Neural progenitor cell (in vitro differentiated cells): ENCODE measurements at places on chromosomes 5 and 9. TPM values are rescaled to one million over a fixed set of nuclear protein-coding genes. Genes with fewer than 3 reads are reported as not detected.

Gene FBP1
- 0.31 TPM in 1 of 2 replicates, not detected in the other for total RNA-seq

Gene EMB
- total RNA-seq: 28.0 and 40.6 TPM in 2 replicates

Gene TMEM232
- total RNA-seq: 2.0 and 5.2 TPM in 2 replicates

Gene GCNT4
- 0.17 and 0.25 TPM in 2 replicates for total RNA-seq

Gene AGXT2
- total RNA-seq: not detected in 2 replicates

Gene EDIL3
- total RNA-seq: 7.8 and 13.8 TPM in 2 replicates

Gene IFNK
- not detected in 2 replicates for total RNA-seq

Gene STXBP1
- total RNA-seq: 12.0 and 23.1 TPM in 2 replicates

Gene ZNF483
- total RNA-seq: 26.9 and 30.7 TPM in 2 replicates

Gene PCDHB9
- 3.1 and 4.6 TPM in 2 replicates for total RNA-seq

Gene CSF1R
- total RNA-seq: not detected in 2 replicates

Gene ITGA1
- 2.2 and 3.9 TPM in 2 replicates for total RNA-seq

Gene IFNB1
- not detected in 2 replicates for total RNA-seq

Gene RAPGEF6
- 15.4 and 18.1 TPM in 2 replicates for total RNA-seq

Gene EGR1
- 25.1 and 31.3 TPM in 2 replicates for total RNA-seq

Gene WNT8A
- total RNA-seq: 0.25 TPM in 1 of 2 replicates, not detected in the other

Gene RAD23B
- 149 and 178 TPM in 2 replicates for total RNA-seq

Gene PCDHGA7
- total RNA-seq: 0.81 and 1.1 TPM in 2 replicates

Gene SVEP1
- 0.56 and 0.74 TPM in 2 replicates for total RNA-seq

Gene SPATA6L
- total RNA-seq: 0.99 TPM in 1 of 2 replicates, not detected in the other

Gene SKIC3
- total RNA-seq: 101 and 132 TPM in 2 replicates

Gene SLC1A1
- total RNA-seq: 12.5 and 16.2 TPM in 2 replicates

Gene CPLANE1
- 22.7 and 23.4 TPM in 2 replicates for total RNA-seq

Gene SPATA31A3
- total RNA-seq: not detected in 2 replicates

Gene PTPRD
- 118 and 136 TPM in 2 replicates for total RNA-seq

Gene MSX2
- 0.30 and 0.93 TPM in 2 replicates for total RNA-seq

Gene SPAG8
- 1.3 and 1.6 TPM in 2 replicates for total RNA-seq

Gene RNF183
- 0.09 and 0.28 TPM in 2 replicates for total RNA-seq

Gene OBP2B
- total RNA-seq: not detected in 2 replicates

Gene PBX3
- 71.7 and 99.5 TPM in 2 replicates for total RNA-seq

Gene GHR
- total RNA-seq: 0.07 and 0.28 TPM in 2 replicates

Gene WNK2
- 6.2 and 16.7 TPM in 2 replicates for total RNA-seq

Gene CDH6
- total RNA-seq: 17.9 and 18.0 TPM in 2 replicates

Gene NPR3
- total RNA-seq: 0.31 TPM in 1 of 2 replicates, not detected in the other

Gene MARVELD2
- 12.9 and 13.7 TPM in 2 replicates for total RNA-seq

Gene KCNV2
- total RNA-seq: not detected in 2 replicates

Gene FAM221B
- not detected in 2 replicates for total RNA-seq

Gene PCDHGB7
- 21.1 and 23.9 TPM in 2 replicates for total RNA-seq

Gene CDC42SE2
- total RNA-seq: 52.8 and 79.9 TPM in 2 replicates

Gene FBP2
- total RNA-seq: not detected in 2 replicates

Gene OSTF1
- total RNA-seq: 1.3 and 2.7 TPM in 2 replicates

Gene SFXN1
- 146 and 181 TPM in 2 replicates for total RNA-seq

Gene DPM2
- 9.1 and 20.5 TPM in 2 replicates for total RNA-seq

Gene GABRP
- total RNA-seq: 0.03 TPM in 1 of 2 replicates, not detected in the other

Gene FANCG
- total RNA-seq: 89.4 and 97.1 TPM in 2 replicates

Gene MCTP1
- total RNA-seq: 2.9 and 3.7 TPM in 2 replicates
